Activated CD4-positive, alpha-beta T cell treated with anti-CD3 and anti-CD28 coated beads, Interleukin-10, Interleukin-2, amounts not matched to agents 100 ng/mL and 50 ng/mL, durations not matched to agents 16 hours and 8 hours (primary cell): ENCODE measurements at places on chromosomes 1 and 21.

GRCh38 chr1:84505493-84506001, 639 bp upstream of the SPATA1 start:
- DNase-seq: no peak

DNA sequence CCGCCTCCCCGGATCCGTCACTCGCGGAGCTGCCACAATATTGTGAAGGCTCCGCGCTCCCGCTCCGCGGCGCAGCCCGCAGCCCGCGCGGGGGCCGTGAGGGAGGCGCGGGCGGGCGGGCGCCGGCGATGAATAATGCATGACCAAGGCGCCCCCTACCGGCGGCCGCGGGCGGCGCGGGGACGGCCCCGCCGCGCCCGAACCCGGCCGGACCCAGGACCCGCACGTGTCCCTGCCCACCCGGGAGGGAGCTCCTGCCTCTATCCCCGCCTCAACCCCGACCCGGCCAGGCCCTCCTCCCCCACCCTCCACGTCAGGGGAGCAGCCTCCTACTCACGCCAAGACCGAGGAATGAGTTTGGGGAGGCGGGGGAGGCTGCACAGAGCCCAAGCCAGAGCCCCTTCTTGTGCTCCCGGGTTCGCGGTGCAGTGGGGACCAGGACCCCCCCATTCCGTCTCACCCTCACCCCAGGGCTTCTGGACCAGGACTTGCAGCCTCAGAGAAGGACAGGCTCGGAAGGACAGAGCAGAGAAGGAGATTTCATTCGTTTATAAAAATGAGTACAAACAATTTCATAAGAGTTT, 70.8 kb upstream of the CASZ1 start:
- peak; percentile 60 for DNase-seq

DNA sequence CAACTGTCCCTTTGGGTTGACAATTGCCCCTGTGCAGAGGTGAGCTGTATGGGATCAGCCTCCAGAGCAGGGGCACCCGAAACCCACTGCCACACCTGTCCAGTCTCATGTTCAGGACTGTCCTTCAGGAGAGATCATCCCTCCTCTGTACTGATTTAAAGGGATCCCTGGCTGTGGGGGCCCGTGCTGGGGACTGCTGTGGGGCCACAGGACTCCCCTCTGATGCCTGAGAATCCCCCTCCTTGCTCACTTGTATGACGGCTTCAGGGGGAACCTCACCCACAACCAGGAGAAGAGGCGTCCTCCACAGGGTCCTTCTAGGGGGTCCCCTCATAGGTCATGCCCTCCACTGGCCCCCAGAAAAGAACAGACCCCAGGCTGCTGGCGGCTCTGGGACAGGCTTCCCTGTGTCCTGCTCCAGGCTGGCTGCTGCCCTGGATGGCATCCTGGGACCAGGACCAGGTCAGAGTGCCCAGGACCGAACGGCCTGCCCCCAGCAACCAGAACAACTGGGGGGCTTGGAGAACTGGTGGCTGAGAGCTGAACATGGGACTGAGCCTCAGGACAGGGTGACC, 77.5 kb upstream of the ACTRT2 start:
- no peak for DNase-seq

DNA sequence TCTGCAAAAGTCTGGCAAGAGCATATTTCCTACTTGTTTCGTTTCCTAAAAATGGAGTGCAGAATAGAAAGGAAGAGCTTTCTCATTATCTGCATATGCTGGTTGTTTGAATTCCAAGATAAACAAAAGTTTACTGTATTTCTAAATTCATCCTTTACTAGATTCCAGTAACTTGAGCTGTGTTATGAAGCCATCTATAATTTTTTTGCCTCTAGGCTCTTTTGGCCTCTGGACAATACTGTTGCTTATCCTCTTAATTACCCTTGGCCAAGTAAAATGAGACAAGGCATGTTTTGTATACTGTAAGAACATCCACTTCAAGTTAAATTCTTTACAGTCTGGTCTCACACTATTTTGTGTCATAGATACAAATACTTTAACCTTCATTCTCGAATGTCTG, 45.6 kb upstream of the HFM1 start:
- no peak for DNase-seq

DNA sequence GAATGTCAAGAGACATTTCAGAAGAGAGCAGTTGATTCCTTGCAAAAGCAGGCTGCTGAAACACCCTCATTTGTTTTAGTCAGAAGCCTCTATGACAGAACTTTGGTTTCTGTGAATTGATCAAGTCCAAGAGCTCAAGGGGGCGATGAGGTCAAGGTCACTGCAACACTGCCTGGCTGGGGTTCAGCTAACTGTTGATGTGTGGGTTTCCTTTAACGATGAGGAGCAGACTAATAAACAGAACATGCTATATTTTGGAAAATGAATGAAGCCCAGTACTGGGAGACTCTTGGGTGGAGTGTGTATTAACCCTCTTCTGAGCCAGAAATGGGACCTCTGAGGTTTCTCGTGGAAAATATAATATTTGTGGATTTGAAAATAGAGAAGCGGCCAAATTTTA, 109.3 kb downstream of the ZC3H11B start:
- DNase-seq: no peak
